AG09309 (cell line): ENCODE measurements at places on chromosomes 3 and 15.

GRCh38 chr3:194638991-194639605 is 5.9 kb upstream of the TMEM44 start:
- DNase-seq: no peak

- no peak for DNase-seq
Measured at GRCh38 chr3:4582624-4583023, 89.5 kb downstream of the ITPR1 start.

- DNase-seq: no peak
Measured at GRCh38 chr15:85133709-85134108, 152.1 kb downstream of the PDE8A start.

- DNase-seq: no peak
Measured at GRCh38 chr3:155332716-155333115, 39.2 kb upstream of the STRIT1 start.

GRCh38 chr3:106247902-106248684 is 379.3 kb upstream of the CBLB start:
- DNase-seq: no peak

- DNase-seq: no peak
Measured at GRCh38 chr3:186530415-186530814, 13.8 kb downstream of the CRYGS start.

DNA sequence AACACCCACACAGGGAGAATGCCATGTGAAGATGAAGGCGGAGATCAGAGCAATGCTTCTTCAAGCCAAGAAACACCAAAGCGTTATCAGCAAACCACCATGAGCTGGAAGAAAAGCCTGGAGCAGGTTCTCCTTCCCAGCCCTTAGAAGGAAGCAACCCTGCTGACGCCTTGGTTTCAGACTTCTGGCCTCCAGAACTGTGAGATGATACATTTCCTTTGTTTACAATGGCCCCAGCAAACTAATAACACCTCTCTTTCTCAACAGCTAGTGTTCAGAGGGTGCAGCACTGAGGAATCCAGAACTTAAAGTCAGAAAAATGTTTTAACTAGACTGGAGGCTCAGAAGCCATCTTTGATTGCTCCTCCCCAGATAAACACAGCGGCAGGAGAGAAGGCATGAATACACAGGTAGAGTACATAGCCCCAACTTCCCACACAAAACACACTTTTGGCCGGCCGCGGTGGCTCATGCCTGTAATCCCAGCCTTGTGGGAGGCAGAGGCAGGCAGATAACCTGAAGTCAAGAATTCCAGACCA is 132.4 kb upstream of the LPP start:
- DNase-seq: peak; percentile 59

DNA sequence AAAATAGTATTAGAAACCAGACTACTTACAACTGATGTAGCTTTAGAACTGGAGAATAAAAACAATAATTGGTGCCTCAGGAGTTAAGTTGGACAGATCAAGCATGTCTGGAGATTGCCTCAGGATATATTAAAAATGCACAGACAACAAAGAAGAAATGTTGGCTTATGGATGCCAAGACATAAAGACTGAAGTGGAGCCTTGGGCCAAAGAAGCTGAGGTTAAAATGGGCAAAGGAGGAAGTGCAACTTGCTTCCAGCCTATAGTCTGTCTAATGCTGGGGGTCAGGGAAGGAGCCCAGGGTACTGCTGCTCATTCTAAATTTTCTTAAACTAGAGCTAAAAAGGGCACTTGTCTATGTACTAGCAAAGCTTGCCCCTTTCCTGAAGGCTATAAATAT is 77.5 kb downstream of the ESYT3 start:
- no peak for DNase-seq

DNA sequence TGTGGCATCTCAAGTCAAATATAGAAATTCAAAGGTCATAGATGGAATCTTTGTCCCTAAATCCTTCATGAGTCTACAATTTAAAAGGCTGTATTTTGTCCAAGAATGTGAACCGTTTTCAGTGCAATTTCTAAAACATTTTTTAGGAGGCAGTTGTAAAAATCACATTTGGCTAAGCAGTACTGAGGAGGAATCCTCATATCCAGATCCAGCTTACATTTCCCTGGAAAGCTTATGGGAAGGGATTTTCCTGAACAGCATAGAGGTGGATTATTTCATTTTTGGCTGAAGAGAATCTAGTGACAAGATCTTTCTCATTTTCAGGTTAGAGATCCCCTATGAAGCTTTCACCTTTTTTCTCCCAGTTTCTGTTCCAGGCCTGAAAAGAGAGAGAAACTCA is 178.4 kb downstream of the POLR2M start:
- no peak for DNase-seq

DNA sequence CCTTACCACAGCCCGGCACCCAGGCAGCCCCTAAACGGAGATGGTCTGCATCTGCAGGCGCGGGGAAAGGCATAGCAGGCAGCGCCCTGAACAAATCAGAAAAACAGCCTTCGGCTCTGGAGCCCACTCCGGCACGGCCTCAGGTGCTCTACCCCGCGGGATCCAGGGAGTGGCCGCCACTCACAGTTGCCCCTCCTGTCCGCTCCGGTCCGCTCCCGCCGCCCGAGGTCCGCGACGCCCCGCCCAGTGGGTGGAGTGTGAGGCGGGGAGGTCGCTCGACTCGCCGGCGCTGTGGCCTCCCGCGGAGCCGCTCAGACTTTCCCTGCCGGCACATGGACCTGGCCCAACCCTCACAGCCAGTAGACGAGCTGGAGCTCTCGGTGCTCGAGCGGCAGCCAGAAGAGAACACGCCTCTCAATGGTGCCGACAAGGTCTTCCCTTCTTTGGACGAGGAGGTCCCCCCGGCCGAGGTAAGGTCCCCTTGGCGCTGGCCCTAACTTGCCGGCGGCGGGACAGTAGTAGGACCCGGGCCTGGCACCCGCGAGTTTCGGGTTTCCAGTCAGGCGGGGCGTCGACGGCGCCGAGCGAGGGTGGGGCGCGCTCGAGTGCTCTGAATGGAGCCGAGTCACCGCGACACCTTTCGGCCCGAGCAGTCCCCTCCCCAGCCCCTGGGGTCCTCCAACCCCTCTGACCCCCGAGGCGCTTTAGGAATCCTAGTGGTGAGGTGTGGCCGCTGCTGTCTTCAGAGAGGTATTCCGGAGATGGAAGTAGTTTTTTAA is at the start of gene C3orf52:
C3orf52 (plus strand) TSS at position 314 of the 779 bp plus-strand sequence; CDS start at position 333, 19 bp downstream.
- no peak for DNase-seq

DNA sequence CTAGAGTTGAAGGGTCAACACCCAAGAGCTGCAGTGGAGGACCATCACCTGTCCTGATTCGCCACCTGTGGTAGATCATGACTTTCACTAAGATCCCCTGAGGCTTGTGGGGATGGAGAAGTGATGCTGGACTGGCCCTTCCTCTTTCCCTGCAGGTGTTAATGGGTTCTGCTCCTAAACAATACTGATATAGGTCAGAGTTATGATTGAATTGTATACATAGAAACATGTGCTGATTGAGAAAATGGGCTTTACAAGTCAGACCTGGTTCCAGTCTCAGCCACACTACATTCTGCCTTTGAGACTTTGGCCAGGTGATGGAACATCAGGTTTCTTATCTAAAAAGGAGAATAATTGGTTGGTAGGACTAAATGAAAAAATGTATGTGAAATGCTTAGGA is 418.9 kb upstream of the TPRG1 start:
- no peak for DNase-seq

- DNase-seq: no peak
Measured at GRCh38 chr3:37064747-37065146, 71.4 kb downstream of the MLH1 start.

DNA sequence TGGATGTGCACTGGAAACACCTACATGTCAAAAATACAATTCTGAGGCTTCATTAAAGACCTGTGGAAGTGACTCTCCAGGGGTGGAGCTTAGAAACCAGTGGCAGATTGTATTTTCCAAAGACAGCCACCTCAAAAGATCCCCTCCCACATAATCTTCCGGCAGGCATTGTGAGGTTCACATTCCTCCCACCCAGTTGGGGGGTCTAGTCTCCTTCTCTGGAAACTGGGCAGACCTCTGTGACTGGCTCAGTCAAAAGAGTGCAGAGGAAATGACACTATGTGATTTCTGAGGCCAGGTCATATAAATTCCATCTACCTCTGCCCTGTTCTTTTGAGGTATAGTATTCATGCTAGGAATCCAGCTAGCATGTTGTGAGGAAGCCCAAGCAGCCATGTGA is 1.9 kb upstream of the CFAP92 start:
- DNase-seq: no peak

- DNase-seq: no peak
Measured at GRCh38 chr15:48631176-48631770, 14.2 kb downstream of the FBN1 start.

- peak; percentile 45 for DNase-seq
Measured at GRCh38 chr3:126961191-126961790, 21.6 kb upstream of the PLXNA1 start.

GRCh38 chr15:76904461-76905012 is 603 bp downstream of the SCAPER start:
- no peak for DNase-seq

GRCh38 chr15:23397779-23398178 is 43.2 kb downstream of the GOLGA8S start:
- no peak for DNase-seq

DNA sequence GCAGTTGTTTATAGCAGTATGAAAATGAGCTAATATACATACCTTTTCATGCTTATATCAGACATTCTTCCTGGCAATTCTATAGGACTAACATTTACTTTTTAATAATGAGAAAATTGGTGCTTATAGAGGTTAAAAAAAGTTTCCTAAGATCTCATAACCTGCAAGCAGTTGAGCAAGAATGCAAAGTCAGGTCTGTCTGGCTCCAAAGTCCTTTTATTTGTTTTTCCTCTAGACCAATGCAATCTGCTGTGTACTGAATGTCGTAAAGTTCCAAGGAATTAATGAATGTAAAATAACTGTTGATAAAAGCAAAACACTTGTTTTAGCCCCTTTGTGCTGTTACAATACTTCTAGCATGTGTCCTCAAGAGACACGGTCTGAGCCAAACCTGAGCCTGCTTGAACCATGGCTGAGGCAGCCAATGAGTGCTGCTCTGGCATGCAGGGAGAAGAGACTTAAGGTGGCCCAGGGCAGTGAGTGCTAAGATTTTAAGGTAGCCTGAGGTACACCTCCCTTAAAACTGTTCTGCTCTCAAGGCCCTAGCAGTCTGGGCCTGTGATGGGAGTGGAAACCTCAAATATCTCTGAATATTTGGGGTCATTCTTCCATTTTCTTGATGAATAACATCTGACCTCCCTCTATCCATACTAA is 555.1 kb upstream of the NAALADL2 start:
- no peak for DNase-seq

DNA sequence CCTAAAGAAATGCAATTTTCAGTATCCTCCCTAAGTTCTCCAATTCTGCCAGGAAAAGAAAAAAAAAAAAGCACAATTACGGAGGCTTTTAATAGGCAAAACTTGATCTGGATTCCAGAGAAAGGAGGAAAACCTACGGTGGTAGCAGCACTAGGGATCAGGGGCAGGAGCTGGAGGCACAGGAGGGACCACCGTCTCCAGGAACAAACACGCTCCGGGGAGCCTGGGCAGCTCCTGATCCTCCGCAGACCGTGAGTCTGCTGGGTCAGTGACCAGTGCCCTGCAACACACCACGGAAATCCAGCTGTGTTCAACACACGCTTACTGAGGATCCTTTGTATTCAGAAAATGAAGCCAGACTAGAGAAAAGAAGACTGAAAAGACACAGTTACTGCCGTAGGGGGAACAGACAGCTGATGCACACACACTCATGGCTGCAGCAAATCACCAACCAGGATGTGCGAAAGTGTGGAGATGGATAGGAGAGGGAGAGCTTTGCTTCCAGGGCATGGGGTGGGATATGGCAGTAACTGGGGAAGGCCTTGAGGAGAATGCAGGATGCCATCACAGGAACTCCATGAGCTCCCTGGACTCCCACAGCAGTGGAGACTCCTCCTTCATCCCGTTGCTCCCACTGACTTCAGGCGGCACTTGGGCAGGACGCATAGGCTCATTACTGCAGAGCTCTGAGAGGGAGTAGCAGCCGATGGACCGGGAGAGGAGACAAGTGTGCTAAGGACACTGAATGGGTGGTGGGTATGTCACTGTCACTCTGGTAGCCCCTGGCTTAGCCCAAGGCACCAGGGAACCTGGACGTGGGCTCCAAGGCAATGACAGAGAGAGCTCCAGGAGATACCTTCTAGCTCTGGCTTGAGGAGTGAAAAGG is 167.0 kb downstream of the ATP10A start:
- DNase-seq: no peak

- no peak for DNase-seq
Measured at GRCh38 chr3:195129644-195130492, 141.1 kb downstream of the XXYLT1 start.

GRCh38 chr3:89488800-89489580 is 381.6 kb downstream of the EPHA3 start:
- no peak for DNase-seq

DNA sequence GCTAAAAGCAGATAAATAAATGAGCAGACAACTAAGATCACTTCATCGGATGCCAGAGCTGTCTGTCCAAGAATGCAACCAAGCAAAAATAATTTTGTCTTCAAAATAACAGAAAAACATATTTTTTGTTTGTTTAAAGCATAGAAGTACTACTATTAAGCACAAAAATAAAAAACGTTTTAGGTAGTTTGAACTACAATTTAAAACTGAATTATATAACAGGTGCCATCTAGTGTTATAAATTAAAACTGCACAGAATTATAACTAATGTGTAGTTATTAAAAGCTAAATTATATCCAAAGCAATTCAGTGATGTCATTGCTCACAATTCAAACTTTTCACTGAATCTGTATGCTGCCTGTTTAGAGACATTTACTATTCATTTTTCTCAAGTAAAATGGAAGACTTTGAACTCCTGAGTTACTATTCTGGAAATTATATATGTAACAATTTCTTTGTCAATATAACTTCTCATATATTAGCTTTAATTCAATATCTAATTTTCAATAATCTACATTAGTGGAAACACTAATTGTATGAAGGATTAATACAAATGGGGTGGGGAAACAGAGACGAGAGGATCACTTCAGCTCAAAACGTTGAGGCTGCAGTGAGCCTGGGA is 29.5 kb downstream of the LINS1 start:
- no peak for DNase-seq

DNA sequence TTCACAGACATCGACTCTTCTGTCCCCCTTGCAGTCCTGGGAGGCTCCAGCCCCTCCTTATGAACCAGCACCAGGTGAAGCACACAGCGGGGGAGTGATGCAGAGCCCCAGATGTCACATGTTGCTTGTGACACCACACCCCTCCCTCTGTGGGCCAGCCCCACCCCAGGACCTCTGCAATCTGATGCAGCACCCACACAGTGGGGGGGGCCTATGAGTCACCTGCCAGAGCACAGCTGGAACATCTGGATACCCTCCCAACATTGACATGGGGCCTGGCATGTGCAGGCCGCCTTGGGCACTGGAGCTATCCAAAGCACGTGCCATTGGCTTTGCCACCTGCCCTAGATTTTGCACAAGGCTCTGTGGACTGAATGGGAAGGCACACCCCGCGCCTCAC is 70.5 kb downstream of the FEM1B start:
- no peak for DNase-seq

DNA sequence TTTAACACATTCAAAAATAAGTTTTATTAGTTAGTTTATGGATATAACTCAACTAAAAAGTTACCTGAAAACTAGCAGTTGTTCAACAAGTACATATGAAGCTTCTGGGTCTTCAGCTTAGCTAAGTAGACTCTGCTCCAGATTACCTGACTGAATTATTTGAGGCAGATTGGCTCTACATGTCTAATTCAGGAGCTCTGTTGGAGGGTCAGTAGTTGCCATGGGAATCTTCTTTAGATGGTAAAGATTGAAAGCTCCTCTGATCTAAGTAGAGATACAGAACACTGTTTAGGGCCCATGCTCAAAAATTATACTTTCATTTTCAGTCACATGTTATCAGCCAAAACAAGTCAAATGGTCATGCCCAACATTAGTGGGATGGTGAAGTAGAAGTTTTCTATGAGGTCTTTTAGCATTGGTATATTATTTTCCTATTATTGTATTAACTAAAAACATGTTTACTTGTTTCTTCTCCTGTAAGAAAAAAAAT is 1476.9 kb downstream of the OTOL1 start:
- no peak for DNase-seq
